ENCODE measurements at places on chromosomes 13 and 19. TPM values are rescaled to one million over a fixed set of nuclear protein-coding genes. Genes with fewer than 3 reads are reported as not detected.

GRCh38 chr13:43545317-43545874, 241.4 kb downstream of the ENOX1 start:
- H3K27me3 ChIP-seq = no peaks in the 10 kb centered on the region
- no peaks in the 10 kb centered on the region for H3K36me3 ChIP-seq
- no peaks in the 10 kb centered on the region for H3K4me1 ChIP-seq
- H3K27ac ChIP-seq = no peak overlapping the region

GRCh38 chr13:44148159-44148914, 225.3 kb upstream of the SERP2 start:
- H3K27me3 ChIP-seq = no peaks in the 10 kb centered on the region
- H3K36me3 ChIP-seq = no peaks in the 10 kb centered on the region
- H3K4me3 ChIP-seq = no peak overlapping the region
- no peak overlapping the region for H3K27ac ChIP-seq
- no peaks in the 10 kb centered on the region for H3K4me1 ChIP-seq

GRCh38 chr19:11324079-11324661, 15.3 kb downstream of the RAB3D start:
- peak overlapping the region; percentile 37 for H3K27ac ChIP-seq
- no peaks in the 10 kb centered on the region for H3K27me3 ChIP-seq
- H3K36me3 ChIP-seq = no peaks in the 10 kb centered on the region
- DNase-seq = peak; percentile 97

DNA sequence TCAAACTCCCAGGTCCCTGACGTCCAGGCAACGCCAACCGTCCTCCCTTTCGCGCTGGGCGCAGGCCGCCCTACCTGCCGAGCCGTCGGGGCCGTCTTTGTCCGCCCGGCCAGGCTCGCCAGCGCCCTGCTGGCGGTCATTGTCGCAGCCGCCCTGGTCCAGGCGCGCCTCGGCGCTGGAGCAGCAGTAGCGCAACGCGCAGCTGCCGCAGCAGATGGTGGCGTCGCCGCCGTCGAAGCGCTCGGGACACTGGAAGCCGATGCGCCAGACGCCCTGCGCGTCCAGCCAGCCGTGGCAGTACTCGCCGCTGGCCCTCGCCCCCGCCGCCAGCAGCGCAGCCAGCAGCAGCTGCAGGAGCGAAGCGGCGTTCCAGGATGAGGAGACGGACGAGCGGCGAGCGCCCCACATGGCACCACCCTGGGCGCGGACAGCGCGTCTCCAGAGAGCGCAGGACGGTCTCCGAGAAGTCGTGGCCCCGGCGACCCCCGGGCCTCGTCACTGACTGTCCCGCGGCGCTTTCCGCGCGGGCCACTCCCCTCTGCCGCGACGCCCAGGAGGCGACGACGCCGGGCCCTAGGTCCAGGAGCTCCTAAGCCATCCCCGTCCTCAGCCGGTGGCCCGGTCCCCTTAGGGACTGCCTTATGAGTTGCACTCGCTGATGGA, 1.1 kb downstream of the SHISA2 start:
- no peaks in the 10 kb centered on the region for H3K36me3 ChIP-seq
- H3K4me1 ChIP-seq = no peaks in the 10 kb centered on the region
- H3K27ac ChIP-seq = no peak overlapping the region
- no peaks in the 10 kb centered on the region for H3K27me3 ChIP-seq
- peak overlapping the region; percentile 25 for H3K4me3 ChIP-seq

DNA sequence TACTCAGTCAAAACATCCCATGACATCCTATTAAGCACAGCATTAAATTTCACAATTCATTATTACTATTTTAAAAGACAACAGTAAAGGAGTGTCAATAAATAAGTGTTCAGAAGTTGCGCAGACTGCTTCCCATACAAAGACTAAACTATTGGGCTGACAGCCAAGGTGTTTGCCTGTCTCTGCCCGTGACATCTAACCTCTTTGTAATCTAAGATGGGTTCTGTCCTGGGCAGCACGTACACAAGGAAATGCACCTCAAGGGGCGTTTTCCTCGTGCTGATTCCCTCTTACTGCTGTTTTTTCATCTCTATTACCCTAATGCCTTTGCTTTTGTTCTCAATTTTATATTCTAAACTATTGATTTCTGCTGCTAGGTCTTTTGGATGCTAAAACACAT, 216.3 kb downstream of the NHLRC3 start:
- DNase-seq = peak; percentile 60
- no peaks in the 10 kb centered on the region for H3K27me3 ChIP-seq
- H3K27ac ChIP-seq = no peak overlapping the region
- no peak overlapping the region for H3K4me3 ChIP-seq
- H3K4me1 ChIP-seq = peaks cover 32% of the 10 kb centered on the region
- no peaks in the 10 kb centered on the region for H3K36me3 ChIP-seq

GRCh38 chr19:57443121-57443696, 8.1 kb downstream of the ZNF749 start:
- peaks cover 42% of the 10 kb centered on the region for H3K36me3 ChIP-seq
- DNase-seq = no peak
- H3K27ac ChIP-seq = no peak overlapping the region
- no peaks in the 10 kb centered on the region for H3K4me1 ChIP-seq

- H3K36me3 ChIP-seq = no peaks in the 10 kb centered on the region
- no peak for DNase-seq
These were observed 70.3 kb upstream of the MIR17HG start for GRCh38 chr13:91277013-91277676.

DNA sequence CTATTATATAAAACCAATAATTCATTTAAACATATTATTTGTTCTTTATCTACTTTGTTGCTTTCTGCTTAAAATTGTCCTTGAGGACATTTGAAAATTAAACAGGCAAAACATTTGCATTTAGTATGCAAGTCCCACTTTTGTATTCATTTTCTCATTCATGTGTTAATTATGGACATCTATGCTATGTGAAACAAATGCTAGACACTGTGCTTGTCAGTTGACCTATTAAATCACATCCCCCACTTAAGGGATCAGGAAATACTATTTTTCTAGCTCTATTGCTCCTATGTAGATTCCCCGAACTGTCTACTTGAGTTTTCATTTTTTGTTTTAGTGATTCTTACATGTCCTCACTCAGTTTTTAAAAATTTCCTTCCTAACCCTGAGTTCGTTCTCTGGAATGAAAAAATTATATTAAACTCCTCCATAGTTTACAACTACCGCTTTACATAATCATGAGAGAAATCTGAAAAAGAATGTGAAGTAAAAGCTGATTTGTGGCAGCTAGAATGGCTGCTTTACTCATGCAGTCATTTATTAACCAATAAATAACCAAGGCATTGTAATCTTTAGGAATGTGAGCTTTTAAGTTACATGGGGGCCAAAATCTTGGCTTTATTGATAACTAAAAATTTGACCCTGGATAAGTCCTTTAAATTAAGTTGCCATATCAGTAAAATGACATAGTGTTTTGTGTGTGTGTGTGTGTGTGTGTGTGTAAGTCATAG, 188.5 kb downstream of the LIG4 start:
- no peaks in the 10 kb centered on the region for H3K27me3 ChIP-seq
- no peaks in the 10 kb centered on the region for H3K36me3 ChIP-seq
- no peak for DNase-seq
- H3K4me1 ChIP-seq = no peaks in the 10 kb centered on the region

- H3K4me3 ChIP-seq = no peak overlapping the region
- peaks cover 6% of the 10 kb centered on the region for H3K4me1 ChIP-seq
- peaks cover 2% of the 10 kb centered on the region for H3K36me3 ChIP-seq
- H3K27me3 ChIP-seq = no peaks in the 10 kb centered on the region
These were observed 7.7 kb downstream of the N4BP2L2 start for GRCh38 chr13:32530841-32531253.

DNA sequence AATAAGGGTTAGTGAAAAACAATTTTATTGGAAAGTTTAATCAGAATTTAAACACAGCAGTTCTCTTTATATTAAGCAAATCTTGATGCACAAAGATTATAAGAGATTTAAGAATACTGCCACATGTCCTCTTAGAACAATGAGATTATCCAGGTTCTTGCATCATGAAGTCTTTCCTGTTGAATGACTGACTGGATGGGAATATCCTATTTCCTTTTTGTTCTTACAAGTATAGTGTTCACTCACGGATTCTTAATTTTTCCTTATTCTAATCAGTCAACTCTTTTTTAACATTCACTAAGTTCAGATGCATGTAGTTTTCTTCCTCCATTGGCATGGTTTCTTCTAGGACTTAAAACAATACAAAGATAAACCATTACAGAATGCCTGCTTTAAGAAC, 10.1 kb downstream of the URI1 start:
- peaks cover under 1% of the 10 kb centered on the region for H3K4me1 ChIP-seq
- H3K4me3 ChIP-seq = no peak overlapping the region
- no peaks in the 10 kb centered on the region for H3K27me3 ChIP-seq
- H3K36me3 ChIP-seq = no peaks in the 10 kb centered on the region

Gene FSD1
- total RNA-seq = 0.34 TPM

GRCh38 chr19:33196446-33197193, 2.5 kb downstream of the LRP3 start:
- H3K27me3 ChIP-seq = no peaks in the 10 kb centered on the region
- H3K4me3 ChIP-seq = no peak overlapping the region
- H3K27ac ChIP-seq = no peak overlapping the region
- H3K4me1 ChIP-seq = peaks cover 10% of the 10 kb centered on the region

Gene PSPN
- 1.5 TPM for total RNA-seq

DNA sequence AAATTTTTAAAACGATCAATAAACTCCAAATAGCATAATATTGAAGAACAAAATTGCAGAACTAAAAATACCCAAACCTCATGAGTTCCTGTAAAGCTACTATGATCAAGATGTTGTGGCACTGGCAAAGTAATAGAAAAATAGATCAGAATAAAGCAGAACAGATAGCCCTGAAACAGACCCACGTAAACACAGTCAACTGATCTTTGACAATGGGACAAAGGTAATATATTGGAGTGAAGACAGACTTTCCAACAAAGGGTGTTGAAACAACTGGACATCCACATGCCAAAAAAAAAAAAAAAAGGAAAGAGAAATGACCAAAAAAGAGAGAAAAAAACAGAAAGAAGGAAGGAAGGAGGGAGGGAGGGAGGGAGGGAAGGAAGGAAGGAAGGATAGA, 138.7 kb downstream of the IRS2 start:
- DNase-seq = no peak
- no peak overlapping the region for H3K4me3 ChIP-seq
- H3K27ac ChIP-seq = no peak overlapping the region
- no peaks in the 10 kb centered on the region for H3K4me1 ChIP-seq

- peak overlapping the region; percentile 5 for H3K27ac ChIP-seq
- peaks cover 4% of the 10 kb centered on the region for H3K36me3 ChIP-seq
These were observed 45.2 kb upstream of the GPI start for GRCh38 chr19:34319785-34320184.

DNA sequence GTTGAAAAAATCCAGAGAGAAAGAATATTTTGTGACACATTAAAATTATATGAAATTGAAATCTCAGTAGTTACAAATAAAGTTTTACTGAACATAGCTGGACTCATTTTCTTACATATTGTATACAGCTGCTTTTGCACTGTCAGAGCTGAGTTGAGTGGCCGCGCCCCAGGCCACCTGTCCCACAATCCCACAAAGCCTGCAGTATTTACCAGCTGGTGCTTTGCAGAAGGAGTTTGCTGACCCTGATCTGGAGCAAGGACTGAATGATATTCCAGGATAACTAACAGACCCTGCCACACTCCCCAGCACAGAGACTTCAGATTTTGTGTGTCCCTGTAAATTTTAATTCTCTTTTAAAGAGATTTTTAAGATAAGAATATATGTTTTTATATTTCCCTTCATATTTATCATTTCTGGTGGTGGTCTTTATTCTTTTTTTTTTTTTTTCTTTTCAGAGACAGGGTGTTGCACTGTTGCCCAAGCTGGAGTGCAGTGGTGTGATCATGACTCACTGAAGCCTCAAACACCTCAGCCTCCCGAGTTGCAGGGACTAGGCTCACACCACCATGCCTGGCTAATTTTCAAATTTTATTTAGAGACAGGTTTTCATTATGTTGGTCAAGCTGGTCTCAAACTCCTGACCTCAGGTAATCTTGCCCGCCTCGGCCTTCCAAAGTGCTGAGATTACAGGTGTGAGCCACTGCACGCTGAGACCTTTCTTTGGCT, 48.5 kb downstream of the TDRD12 start:
- H3K4me3 ChIP-seq = no peak overlapping the region
- H3K36me3 ChIP-seq = no peaks in the 10 kb centered on the region
- DNase-seq = no peak

GRCh38 chr19:29445246-29445645, 80.5 kb upstream of the VSTM2B start:
- H3K4me3 ChIP-seq = no peak overlapping the region
- no peaks in the 10 kb centered on the region for H3K4me1 ChIP-seq
- no peak for DNase-seq
- H3K27ac ChIP-seq = no peak overlapping the region
- no peaks in the 10 kb centered on the region for H3K36me3 ChIP-seq

GRCh38 chr13:42277618-42278276, 5.8 kb downstream of the AKAP11 start:
- no peaks in the 10 kb centered on the region for H3K36me3 ChIP-seq
- H3K27ac ChIP-seq = no peak overlapping the region
- peaks cover 31% of the 10 kb centered on the region for H3K4me1 ChIP-seq
- H3K27me3 ChIP-seq = no peaks in the 10 kb centered on the region
- H3K4me3 ChIP-seq = no peak overlapping the region

Gene RGL3
- 35.2 TPM for total RNA-seq

Gene C1QTNF9B
- 0.21 TPM for total RNA-seq

DNA sequence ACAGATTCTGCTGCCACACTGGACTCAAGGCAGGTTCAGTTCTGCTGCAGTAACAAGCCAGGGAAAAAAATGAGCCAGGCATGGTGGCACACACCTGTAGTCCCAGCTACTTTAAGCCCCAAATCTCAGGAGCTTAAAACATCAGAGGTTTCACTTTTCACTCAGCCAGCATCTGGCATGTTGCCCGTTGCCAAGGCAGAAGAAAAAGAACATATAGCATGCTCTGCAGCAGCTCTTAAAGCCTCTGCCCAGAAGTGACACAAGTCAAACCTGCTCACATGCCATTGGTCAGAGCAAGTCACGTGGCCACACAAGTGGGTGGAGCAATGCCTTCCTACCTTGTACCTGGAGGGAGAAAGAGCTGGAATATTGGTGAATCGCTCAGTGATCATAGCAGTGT, 14.7 kb upstream of the ADGRE5 start:
- H3K27ac ChIP-seq = no peak overlapping the region
- peak; percentile 90 for DNase-seq
- H3K27me3 ChIP-seq = no peaks in the 10 kb centered on the region
- peaks cover 13% of the 10 kb centered on the region for H3K4me1 ChIP-seq

DNA sequence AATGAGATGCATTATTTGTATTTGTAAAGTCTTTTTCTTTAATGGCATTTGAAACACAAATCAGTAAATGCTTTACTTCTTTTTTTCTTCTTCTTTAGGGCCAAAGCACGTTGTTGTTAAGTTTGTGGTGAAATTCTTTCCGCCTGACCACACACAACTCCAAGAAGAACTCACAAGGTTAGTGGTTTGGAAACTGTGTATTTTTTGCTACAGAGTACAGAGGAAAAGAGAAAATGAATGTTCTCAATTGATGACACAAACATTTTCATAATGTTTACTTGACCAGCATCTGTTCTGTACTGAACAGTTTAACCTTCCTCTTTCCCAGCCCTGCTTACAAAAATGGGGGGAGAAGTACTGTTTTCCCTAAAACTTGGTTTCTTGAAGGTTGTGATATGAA, 190.9 kb upstream of the RNF113B start:
- H3K4me3 ChIP-seq = no peak overlapping the region
- H3K36me3 ChIP-seq = no peaks in the 10 kb centered on the region
- no peaks in the 10 kb centered on the region for H3K27me3 ChIP-seq
- H3K27ac ChIP-seq = no peak overlapping the region
- peaks cover 7% of the 10 kb centered on the region for H3K4me1 ChIP-seq

Gene SHISA2
- total RNA-seq = 13.2 TPM

Gene LRP3
- 18.2 TPM for total RNA-seq
